ENCODE measurements at places on chromosomes 6 and 20. TPM values are rescaled to one million over a fixed set of nuclear protein-coding genes. Genes with fewer than 3 reads are reported as not detected.

SLC35D3 gene
- not detected for total RNA-seq

DNA sequence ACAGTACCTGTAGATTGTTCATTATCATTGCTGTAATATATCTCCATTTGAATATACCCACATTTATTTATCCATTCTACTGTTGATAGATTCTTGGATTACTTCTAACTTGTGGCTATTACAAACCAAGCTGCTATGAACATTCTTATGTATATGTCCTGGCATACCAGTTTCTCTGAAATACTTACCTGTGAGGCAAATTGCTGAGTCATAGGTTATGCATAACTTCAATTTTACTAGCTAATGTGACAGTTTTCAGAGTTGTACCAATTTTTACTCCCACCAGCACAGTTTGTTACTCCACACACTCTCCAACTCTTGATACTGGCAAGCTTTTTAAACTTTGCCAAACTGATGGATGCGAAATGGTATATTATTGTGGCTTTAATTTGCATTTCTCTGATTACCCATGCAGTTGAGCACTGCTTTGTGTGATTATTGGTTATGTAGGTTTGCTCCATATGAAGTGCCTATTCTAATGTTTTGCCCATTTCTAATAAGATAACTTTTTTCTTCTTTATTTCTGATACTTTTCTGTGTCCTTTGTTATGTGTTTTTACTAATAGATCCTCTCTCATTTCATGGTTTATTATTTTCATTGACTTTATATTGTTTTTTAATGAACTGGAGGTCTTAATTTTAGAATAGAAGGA is 62.8 kb upstream of the SDHAF4 start:
- no peak for DNase-seq

DNA sequence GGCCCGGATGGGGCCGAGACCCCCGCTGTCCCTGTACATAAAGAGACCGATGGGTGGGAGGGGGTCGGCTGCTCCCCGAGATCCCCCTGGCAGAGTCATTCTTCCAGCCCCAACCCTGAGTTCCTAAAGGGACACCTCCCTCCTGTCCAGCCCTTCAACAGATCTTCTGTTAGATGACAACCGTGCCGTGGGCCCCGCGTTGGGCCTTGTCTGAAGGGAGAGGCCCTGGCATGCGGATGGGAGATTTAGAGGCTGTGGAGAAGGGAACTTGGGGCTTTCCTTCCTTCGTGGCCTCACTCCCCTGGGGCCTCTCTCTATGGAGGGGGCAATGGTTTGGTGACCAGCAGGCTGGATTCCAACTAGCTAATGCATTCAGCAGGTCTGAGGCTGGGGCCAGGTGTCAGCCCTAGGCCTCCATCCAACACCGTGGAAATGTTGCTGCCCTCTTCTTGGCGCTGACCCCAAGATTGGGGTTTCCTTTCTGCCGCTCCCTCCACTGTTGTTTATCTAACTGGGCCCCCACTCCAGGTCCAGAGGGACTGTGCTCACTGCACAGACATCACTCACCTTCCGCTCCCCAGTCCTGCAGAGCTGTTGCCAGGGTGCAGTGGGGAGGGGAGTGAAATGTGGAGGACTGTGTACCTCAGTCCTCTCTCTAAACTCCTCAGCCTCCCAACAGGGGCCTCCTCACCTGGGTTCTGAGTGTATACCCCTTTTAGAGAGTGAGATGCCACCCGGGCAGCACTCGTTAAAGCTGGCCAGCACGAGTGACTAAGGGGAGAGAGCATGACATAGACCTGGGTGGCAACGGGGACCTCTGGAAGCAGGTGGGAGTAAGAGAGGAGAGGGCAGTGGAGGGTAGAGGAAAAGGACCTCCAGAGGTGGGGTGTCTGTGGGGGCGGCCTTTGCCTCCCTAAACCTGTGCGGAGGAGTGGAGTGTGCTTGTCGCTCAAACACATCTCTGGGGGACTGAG is 6.7 kb downstream of the TMEM151B start:
- DNase-seq: no peak

DNA sequence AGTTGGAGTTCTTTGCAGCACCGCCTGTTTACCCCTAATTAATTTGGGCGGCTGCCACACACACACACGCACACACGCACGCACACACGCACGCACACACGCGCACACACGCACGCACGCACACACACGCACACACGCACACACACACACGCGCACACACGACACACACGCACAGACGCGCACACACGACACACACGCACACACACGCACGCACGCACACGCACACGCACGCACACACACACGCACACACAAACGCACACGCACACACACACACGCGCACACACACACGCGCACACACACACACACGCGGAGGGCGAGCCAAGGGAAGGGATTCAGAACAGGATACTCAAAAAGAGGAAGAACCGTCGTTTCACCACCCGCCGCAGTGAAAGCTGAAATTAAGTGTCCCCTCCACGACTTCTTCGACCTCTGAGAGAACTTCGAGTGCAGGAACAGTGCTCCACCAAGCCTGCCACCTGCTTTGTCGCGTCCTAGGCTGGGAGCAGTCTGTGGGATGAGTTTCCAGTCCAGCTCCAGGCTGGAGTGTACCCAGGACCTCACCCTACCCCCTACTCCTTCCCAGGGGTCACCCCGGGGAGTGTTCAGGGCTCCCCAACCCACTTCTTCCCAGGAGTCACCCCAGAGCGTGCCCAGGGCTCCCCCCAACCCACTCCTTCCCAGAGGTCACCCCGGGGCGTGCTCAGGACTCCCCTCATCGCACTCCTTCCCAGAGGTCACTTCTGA is 1.1 kb downstream of the RNASET2 start:
- DNase-seq: peak; percentile 85

HTR1E gene
- total RNA-seq: not detected

PTK6 gene
- total RNA-seq: 0.10 TPM

GRCh38 chr6:36478051-36478526 is 35.3 kb downstream of the KCTD20 start:
- DNase-seq: no peak

DNA sequence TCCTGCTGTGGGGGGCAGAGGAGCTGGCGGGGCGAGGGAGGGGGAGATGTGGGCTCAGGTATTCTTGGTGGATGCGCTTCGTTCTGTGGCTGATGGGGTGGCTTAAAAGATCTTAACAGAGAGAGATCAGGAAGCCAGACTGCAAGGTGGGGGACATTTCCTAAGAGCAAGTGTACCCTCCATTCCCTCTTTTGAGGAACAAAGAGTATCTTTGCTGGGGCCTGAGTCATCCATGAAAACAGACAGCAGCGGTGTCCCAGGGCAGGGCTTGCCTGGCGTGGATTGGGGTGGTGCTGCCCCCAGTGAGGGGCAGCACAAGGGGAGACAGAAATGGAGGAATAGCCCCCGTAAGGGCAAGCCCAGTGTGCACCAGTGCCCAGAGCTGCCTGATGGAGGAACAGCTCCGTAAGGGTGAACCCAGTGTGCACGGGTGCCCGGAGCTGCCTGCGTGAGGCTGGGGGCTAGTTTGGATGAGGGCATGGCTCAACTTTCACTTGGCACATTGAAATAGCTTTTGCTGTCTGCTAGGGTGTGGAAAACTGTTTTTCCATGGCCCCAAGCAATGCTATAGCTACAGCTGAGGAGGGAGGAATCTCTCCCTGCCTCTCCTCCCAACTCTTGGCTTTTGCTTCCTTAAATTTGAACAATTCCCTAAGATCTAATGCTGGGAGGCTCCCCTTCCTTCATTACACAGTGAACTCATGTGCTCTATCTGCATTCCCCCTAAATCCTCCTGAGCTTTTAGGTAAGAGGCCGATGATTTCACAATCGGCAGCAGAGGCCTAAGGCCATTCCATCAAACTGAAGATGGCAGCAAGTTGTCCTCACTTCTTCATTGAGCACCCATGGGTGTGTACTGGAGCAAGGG is 12.9 kb downstream of the MAPK13 start:
- DNase-seq: peak; percentile 75

DNA sequence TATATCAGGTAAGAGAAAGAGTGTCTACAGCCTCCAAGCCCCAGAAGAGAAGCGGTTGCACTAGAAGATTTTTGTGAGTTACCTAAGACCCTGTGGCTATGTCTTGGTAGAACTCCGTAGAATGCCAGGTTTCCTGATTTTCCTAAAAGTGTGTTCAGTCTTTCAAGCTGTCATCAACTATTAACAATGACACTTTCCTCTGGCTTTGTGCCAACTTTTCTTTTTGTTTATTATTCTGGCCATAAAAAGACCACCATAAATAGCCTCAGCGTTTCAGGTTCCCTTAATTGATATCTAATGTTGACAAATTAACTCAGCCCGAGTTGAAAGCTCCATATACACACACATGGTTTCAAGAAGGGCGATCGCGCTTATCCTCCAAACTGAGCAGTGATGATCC is 1.2 kb downstream of the PAK5 start:
- DNase-seq: no peak

GRCh38 chr6:2579241-2579761 is 171.4 kb downstream of the MYLK4 start:
- DNase-seq: no peak

GRCh38 chr6:87706187-87706966 is 4.3 kb upstream of the AKIRIN2 start:
- DNase-seq: no peak

DNA sequence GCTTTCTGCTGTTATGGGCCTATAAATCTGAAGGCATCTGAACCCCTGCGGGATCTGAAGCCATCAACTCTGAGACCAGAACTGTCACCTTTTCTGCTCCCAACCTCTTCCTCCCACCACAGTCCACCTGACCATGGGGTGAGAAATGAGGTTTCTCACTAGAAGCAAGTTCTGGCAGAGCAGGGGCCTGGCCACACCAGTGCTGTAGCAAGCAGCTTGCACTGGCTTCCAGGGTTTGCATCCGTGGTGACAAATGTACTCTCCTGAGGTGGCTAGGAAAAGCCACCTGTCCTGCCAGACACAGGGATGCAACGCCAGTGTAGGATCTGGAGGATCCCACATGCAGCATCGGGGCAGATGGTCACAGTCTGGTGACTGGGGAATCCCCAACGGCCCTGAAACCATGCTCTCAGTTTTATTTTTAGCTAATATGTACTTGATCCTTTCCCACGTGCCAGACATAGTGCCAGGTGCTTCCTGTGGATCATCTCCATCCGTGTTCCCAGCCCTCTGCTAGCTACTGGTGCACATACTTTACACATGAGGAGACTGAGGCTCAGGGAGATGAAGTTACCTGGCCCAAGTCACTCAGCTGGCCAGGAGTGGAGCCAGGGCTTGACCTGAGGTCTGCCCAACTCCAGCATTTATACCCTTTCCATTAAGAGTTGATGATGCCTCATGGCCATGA is 122.1 kb upstream of the SPACA1 start:
- no peak for DNase-seq

DNA sequence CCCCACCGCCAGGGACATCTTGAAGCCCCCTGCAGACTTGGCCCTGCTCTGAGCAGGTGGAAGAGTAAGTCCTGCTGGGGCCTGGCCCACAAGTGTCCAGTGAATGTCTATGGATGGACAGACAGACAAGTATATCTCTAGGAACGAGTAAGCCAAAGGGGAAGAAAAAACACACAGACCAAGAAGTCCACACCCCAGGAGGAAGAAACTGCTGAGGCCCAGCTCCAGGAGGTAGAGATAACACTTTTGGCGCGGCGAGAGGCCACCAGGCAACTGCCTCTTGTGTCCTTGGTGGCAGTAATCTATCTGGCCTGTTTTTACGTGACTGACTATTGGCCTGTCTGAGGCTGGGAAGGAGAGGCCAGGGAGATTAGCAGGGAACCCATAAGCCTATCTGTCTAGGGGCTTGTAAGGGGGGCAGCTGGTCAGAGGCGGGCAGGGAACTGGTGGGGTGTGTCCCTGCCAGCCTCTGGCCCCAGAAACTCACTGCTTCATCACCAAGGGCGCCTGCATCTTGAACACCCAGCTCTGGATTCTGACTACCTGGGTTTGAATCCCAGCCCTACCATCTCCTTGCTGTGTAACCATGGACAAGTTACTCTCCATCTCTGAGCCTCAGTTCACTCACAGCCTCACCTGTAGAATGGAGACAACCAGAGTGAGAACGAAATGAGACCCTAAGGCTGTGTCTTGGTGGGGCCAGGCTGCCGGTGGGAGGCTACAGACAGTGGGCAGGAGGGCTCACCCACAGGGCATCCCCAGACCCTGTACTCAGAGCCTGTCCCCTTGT is 31.3 kb downstream of the C20orf203 start:
- no peak for DNase-seq

DNA sequence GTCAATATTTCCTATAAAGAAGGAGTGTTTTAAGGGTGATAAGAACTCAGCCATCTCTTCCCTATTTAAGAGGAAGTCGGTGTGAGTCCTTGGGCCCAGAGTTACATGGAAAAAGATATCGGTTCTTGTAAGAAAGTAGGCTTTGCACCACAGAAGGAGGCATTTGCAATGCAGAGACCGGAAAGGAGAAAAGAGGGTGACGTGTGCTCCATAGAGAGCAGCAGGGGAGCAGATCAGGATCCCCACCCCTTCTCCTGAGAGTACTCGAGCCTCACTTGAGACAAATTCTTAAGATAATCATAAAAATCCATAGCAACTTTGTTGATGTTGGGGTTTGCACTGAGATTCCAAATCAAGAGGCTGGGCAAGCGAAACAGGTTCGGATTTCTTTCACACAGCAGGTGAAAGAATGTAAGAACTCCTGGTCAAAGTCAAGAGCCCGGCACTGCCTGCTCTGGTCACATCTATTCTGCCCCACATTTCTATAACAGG is 27.8 kb downstream of the FOXA2 start:
- no peak for DNase-seq

MKKS gene
- total RNA-seq: 14.4 TPM

TNFRSF6B gene
- total RNA-seq: 4.7 TPM

DNA sequence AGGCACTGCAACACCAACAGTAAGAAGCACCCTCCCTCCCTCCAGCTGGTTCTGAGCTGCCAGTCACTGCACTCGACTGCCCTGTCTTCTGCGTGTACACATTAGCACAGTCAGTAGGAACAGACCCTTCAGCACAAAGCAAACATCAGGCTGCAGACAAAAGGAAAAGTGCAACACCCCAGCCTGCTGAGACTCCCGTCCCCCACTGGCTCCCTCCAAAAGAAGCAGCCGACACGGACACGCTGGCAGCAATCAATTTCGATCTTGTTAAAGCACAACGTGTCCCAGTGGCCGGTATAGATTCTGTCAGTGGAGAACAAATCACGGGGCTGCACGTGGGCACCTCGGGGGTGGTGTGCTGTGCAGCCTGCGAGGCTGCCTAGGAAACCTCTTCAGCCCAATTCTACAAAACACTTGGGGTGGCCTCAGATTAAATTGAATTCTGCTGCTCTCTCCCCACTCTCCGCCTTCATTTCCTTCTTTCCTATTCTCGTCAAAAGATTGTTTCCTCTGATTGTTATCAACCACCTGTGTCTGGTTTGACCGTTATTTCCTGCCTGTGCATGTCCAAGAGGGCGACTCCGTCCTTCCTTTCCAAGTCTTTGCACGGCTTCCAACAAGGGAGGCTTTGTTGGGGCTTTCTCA is 38.7 kb downstream of the TRAF3IP2 start:
- DNase-seq: no peak

- no peak for DNase-seq
Measured at GRCh38 chr20:62550087-62550632, 74.4 kb upstream of the GATA5 start.

ZFP57 gene
- total RNA-seq: not detected

DNA sequence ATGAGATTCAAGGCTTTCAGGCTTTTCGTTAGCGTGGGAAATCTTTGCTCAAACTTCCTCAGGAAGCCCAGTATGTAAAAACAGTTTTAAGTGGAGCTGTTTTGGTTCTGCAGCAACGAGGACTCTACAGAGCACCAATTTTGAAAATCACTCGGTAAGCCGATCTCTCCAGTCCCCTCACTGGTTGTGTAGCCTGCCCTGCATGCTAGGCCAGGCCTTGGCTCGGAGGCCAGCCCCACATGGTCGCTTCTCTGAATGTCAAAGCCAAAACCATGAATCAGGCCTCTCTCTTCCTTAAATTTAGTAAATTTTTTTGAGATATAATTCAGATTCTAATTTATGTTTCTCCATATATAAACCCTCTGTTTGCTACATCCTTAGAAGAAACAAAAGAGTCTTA is 108.0 kb downstream of the CHD6 start:
- no peak for DNase-seq

Data from mesenteric fat pad (tissue), 1 donor.